Endodermal cell (in vitro differentiated cells): ENCODE measurements at places on chromosomes 11 and 22. TPM values are rescaled to one million over a fixed set of nuclear protein-coding genes. Genes with fewer than 3 reads are reported as not detected.
A peak's percentile ranks its signal among the peaks of the same experiment; 100 is the strongest.

DNA sequence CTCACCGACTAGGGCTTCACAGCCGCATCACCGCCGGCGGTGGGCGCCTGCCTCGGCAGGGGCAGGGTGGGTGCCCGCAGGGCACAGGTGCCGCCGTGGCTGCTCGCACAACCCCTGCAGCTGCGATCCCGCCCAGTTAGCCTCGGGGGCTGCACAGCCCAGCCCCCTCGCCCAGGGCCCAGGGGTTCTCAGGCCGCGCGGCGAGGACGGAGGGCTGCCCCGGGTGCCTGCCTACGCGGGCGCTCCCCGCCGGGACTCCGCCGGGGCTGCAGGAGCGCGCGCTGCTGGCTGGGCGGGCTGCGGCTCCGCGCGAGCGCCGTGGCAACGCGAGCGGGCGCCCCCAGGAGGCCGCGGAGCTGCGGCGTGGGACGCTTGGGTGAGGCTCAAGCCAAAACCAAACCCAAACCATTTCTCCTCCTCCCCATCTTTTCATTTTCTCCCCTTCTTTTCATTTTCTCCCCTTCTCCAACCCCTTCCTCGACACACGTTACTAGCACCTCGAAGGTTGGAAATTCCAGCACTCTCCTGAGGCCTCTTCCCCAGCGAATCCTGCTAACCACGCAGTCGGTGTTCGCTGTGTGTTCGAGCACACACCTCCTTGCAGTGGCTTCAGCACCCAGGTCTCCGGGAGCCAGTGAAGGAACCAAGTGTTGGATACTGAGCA is at the start of gene MICAL3:
MICAL3 (minus strand) TSS at position 286 of the 664 bp plus-strand sequence. CDS start 117,749 bp downstream, outside the sequence.
- H3K27me3 ChIP-seq: peaks cover 60% of the 10 kb centered on the region
- peak; percentile 76 for DNase-seq
- H3K36me3 ChIP-seq: no peaks in the 10 kb centered on the region
- peak within 1 kb of the TSS; percentile 86 for H3K4me3 ChIP-seq
- H3K4me1 ChIP-seq: no peaks in the 10 kb centered on the region
- no peak within 1 kb of the TSS for H3K27ac ChIP-seq

DNA sequence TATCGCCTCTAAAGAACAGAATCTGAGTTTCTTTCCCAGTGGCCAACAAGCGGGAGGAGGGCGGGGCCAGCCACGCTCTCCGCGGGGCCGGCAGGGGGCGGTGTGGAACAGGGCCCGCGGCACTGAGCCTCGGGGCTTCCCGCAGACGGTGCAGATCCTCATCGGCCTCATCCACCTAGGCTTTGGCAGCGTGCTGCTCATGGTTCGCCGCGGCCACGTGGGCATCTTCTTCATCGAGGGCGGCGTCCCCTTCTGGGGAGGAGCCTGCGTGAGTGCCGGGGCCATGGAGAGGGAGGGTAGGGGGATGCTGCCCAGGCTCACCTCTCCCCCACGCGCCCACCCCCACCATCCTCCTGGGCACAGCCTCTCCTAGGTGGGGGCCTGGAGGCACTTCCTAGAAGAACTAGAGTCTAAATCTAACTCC is 10.7 kb downstream of the MS4A15 start:
- H3K36me3 ChIP-seq: no peaks in the 10 kb centered on the region
- no peaks in the 10 kb centered on the region for H3K4me1 ChIP-seq
- no peak overlapping the region for H3K27ac ChIP-seq
- DNase-seq: peak; percentile 86
- peaks cover 6% of the 10 kb centered on the region for H3K27me3 ChIP-seq
- no peak overlapping the region for H3K4me3 ChIP-seq

DNA sequence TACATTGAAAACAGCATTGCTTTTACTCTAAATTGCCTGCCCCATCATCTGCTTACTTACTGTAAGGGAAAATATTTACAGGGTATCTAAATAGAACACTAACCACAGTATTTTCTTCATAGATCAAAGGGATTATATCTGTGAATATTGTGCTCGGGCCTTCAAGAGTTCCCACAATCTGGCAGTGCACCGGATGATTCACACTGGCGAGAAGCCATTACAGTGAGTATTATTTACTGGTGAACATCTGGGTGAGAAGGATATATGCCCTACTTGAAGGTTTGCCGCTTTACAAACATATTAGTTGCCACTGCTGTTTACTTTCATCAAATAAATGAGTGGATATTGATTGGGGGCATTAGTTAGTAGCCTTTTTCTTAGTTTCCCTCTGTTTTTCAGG is 5.9 kb upstream of the CNTF start:
- DNase-seq: no peak
- H3K4me3 ChIP-seq: no peak overlapping the region
- peaks cover 95% of the 10 kb centered on the region for H3K36me3 ChIP-seq
- H3K4me1 ChIP-seq: no peaks in the 10 kb centered on the region

- no peak overlapping the region for H3K27ac ChIP-seq
- peak; percentile 95 for DNase-seq
- no peaks in the 10 kb centered on the region for H3K4me1 ChIP-seq
- no peaks in the 10 kb centered on the region for H3K27me3 ChIP-seq
- no peaks in the 10 kb centered on the region for H3K36me3 ChIP-seq
Measured at GRCh38 chr22:39292561-39293074, 26.8 kb downstream of the RPL3 start.

GRCh38 chr11:13852481-13852880 is 110.0 kb upstream of the SPON1 start:
- no peaks in the 10 kb centered on the region for H3K27me3 ChIP-seq
- no peaks in the 10 kb centered on the region for H3K4me1 ChIP-seq
- no peaks in the 10 kb centered on the region for H3K36me3 ChIP-seq
- H3K27ac ChIP-seq: no peak overlapping the region
- DNase-seq: no peak
- no peak overlapping the region for H3K4me3 ChIP-seq

The KMT5B gene
- 47.5 to 53.3 TPM (median 52.8 TPM) in 3 replicates for total RNA-seq
